ENCODE measurements at places on chromosomes 16 and 17. TPM values are rescaled to one million over a fixed set of nuclear protein-coding genes. Genes with fewer than 3 reads are reported as not detected.
A peak's percentile ranks its signal among the peaks of the same experiment; 100 is the strongest.

DNA sequence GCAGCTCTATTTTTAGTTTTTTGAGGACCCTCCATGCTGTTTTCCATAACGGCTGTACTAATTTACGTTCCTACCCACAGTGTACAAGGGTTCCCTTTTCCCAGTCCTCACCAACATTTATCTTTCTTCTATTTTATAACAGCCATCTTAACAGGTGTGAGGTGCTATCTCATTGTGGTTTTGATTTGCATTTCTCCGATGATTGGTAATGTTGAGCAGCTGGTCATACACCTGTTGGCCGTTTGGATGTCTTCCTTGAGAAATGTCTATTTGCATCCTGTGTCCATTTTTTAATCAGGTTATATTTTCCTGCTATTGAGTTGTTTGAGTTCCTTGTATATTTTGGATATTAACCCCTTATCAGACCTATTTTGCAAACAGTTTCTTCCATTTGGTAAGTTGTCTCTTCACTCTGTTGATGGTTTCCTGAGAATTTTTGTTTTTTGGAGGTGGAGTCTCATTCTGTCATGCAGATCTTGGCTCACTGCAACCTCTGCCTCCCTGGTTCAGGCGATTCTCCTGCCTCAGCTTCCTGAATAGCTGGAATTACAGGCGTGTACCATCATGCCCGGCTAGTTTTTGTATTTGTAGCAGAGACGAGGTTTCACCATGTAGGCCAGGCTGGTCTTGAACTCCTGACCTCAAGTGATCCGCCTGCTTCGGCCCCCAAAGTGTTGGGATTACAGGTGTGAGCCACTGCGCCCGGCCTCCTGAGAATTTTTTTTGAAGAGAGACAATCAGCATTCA lies 279.6 kb downstream of the SNX29 start:
- no peaks in the 10 kb centered on the region for H3K27me3 ChIP-seq
- H3K4me1 ChIP-seq = no peaks in the 10 kb centered on the region
- DNase-seq = no peak
- H3K27ac ChIP-seq = no peak overlapping the region
- H3K36me3 ChIP-seq = no peaks in the 10 kb centered on the region

DNA sequence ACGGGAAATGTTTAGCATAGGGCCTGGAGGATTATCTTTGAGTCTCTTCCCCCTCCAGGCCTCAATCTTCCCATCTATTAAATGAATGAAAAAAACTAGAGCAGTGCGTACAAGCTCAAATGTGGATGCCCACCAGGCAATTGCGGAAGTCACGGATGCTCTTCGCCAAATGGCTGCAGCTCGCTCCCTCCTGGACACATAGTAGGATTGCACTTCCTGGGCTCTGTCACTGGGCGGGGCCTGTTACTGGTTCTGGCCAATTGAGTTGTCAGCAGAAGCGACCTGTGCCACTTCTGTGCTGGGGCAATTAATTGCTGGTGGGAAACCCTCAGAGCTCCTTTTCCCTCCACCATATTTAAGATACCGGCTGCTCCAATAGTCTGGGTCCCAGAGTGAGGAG lies 168.2 kb upstream of the IRX6 start:
- no peak for DNase-seq
- H3K27me3 ChIP-seq = no peaks in the 10 kb centered on the region
- H3K4me3 ChIP-seq = no peak overlapping the region
- H3K27ac ChIP-seq = no peak overlapping the region
- no peaks in the 10 kb centered on the region for H3K36me3 ChIP-seq
- H3K4me1 ChIP-seq = no peaks in the 10 kb centered on the region

- no peak overlapping the region for H3K4me3 ChIP-seq
- no peak overlapping the region for H3K27ac ChIP-seq
- no peaks in the 10 kb centered on the region for H3K4me1 ChIP-seq
- DNase-seq = no peak
- no peaks in the 10 kb centered on the region for H3K27me3 ChIP-seq
These were observed 176.8 kb upstream of the ASIC2 start for GRCh38 chr17:33469911-33470310.

- peak overlapping the region; percentile 94 for H3K27ac ChIP-seq
- peaks cover 37% of the 10 kb centered on the region for H3K36me3 ChIP-seq
- H3K4me1 ChIP-seq = peaks cover 48% of the 10 kb centered on the region
- DNase-seq = peak; percentile 85
These were observed 468 bp downstream of the IL4R start for GRCh38 chr16:27314161-27314723.

DNA sequence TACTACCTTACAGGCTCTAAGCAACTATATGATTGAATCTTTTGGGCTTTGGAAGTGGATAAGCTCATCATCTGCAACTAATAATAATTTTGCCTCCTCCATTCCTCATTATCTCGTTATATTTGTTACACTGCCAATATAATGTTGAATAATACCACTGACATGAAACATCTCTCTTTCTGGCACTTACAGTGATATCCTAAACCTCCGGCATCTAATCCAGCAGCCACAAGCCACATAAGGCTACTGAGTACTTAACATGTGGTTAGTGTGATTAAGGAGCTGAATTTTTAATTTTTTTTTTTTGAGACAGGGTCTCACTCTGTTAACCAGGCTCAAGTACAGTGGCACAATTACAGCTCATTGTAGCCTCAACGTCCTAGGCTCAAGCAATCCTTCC lies 9.6 kb downstream of the CDC42EP4 start:
- H3K4me1 ChIP-seq = peaks cover 1% of the 10 kb centered on the region
- no peak overlapping the region for H3K4me3 ChIP-seq
- DNase-seq = no peak
- peaks cover 3% of the 10 kb centered on the region for H3K27me3 ChIP-seq
- no peak overlapping the region for H3K27ac ChIP-seq

GRCh38 chr17:79331492-79331891 lies 256.9 kb downstream of the ENGASE start:
- H3K27ac ChIP-seq = no peak overlapping the region
- no peak overlapping the region for H3K4me3 ChIP-seq
- no peaks in the 10 kb centered on the region for H3K4me1 ChIP-seq
- H3K27me3 ChIP-seq = peaks cover 5% of the 10 kb centered on the region
- no peak for DNase-seq

The ANKS4B gene
- not detected for total RNA-seq

DNA sequence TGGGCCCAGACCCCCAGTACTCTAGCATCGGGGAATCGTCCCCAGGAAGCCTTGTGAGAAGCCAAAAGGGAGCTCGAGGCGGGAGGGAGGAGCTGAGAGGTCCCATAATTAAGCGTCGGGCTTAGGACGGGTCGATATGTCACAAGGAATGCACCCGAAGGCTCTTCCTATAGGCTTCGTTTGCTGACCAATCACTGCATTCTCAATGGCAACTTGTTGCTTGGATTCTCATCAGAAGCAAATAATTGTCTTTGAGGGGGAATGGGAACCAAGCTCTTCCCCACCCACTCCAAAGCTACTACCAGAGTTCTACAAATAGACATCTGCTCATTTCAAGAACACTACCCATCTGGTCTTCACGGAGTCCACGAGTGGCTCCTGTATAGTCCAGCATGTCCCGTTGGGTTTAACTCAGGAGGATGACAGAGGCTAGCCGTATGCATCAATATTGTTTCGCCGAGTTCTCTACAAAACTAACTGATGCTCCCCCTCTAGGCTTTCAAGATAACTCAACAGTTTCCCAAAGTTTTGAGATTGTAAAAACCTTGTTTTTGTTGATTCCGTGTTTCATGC lies 628 bp upstream of the BLMH start:
- DNase-seq = no peak
- H3K4me1 ChIP-seq = peaks cover 22% of the 10 kb centered on the region
- no peaks in the 10 kb centered on the region for H3K27me3 ChIP-seq

DNA sequence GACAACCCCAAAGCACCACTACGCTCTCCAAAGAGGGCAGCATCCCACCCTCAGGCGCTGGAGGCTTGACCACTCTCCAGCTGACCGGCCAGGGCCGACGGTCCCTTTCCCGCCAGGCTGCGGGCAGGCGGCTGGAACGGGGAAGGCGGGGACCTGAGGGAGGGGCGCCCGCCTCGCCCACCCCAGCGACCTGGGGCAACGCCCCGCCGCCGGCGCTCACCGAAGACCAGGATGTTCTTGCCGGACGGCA lies 431 bp downstream of the DYNC1LI2 start:
- H3K27ac ChIP-seq = peak overlapping the region; percentile 77
- H3K27me3 ChIP-seq = peaks cover 23% of the 10 kb centered on the region
- peaks cover 31% of the 10 kb centered on the region for H3K36me3 ChIP-seq
- peak overlapping the region; percentile 85 for H3K4me3 ChIP-seq
- DNase-seq = peak; percentile 46

- no peaks in the 10 kb centered on the region for H3K36me3 ChIP-seq
- H3K27me3 ChIP-seq = peaks cover 49% of the 10 kb centered on the region
- H3K4me3 ChIP-seq = no peak overlapping the region
- peak; percentile 72 for DNase-seq
- H3K4me1 ChIP-seq = peaks cover 7% of the 10 kb centered on the region
- no peak overlapping the region for H3K27ac ChIP-seq
These were observed 5.2 kb upstream of the GUCY2D start for GRCh38 chr17:7997186-7997585.

DNA sequence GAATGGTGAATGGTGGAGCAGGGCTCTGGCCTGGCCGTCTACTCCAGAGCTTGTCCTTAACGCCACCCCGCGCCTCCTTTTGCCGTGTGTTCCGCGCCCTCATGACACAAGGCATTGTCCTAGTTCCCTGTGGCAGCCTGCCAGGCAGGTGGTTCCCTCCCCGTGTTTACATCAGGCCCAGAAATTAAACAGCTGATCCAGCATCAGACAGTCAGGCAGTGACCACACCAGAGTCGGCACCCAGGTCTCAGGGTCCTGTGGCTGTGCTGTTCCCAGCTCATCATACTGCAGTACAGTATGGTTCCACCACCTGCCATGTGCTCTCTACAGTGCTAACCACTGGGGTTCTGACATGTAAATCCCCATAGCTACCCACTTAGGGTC lies 119.7 kb downstream of the RAB11FIP4 start:
- H3K4me3 ChIP-seq = no peak overlapping the region
- no peaks in the 10 kb centered on the region for H3K27me3 ChIP-seq
- peaks cover 53% of the 10 kb centered on the region for H3K4me1 ChIP-seq
